ENCODE measurements at places on chromosomes 7 and 10. TPM values are rescaled to one million over a fixed set of nuclear protein-coding genes. Genes with fewer than 3 reads are reported as not detected.

The ECHDC3 gene
- 8.5 TPM for total RNA-seq

- no peak for DNase-seq
These were observed 265.2 kb upstream of the CSTF2T start for GRCh38 chr10:51964630-51965029.

DNA sequence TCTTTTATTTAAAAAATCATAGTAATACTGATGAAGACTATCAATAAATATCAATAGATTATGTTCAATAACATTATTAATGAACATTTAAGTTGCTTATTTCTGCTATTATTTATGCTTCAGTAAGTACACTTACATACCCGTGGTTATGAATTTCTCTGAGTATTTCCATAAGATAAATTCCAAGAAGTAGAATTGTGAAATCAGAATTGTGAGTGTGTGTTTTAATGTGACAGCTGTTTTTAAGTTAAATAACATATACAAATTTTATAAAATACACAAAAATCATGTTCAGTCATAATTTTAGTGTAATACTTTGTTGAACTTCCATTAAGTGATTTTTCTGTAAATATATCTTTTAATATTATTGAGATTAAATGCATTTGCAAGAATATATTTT lies 37.5 kb upstream of the SEMA3E start:
- no peak for DNase-seq

The SPDYE5 gene
- not detected for total RNA-seq

DNA sequence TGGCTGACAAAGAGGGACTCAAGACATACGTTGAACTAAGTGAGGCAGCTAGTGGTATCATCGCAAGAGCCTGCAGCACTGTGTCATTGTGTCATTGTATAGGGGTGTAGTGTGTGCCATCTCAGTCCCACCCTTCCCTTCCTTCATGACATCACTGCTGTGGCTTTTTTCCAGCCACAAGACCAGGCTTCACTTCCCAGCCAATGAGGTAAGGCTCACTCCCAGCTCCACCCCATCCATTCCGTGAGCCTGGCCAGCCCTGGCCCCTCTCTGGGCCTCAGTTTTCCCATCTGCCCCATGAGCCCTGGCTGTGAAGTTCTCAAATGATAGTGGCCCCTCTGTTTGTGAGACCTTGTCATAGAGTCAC lies 134.3 kb upstream of the ZMIZ1 start:
- no peak for DNase-seq

DNA sequence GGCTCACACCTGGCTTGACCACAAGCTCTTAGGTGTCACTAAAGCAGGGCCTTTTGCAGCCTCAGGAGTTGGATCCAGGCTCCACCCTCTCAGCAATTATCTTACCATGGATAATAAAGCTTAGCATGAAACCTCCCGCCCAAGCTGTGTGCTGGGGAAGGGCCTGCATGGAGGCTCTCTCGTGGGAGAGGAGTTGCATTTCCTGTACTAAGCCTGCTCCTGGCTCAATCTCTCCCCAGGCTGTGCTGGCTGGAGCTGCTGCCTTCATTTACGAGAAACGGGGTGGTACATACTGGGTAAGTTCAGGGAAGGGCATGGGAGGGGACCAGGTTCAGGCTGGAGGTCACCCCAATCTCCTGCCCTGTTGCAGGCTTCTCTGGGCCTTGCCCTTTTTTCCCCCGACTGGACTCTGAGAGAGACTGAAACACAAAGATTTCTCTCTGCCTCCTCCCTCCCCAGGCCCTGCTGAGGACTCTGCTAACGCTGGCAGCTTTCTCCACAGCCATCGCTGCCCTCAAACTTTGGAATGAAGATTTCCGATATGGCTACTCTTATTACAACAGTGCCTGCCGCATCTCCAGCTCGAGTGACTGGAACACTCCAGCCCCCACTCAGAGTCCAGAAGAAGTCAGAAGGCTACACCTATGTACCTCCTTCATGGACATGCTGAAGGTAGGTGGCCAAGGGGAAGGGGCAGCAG lies 2.7 kb downstream of the TMEM176A start:
- no peak for DNase-seq

DNA sequence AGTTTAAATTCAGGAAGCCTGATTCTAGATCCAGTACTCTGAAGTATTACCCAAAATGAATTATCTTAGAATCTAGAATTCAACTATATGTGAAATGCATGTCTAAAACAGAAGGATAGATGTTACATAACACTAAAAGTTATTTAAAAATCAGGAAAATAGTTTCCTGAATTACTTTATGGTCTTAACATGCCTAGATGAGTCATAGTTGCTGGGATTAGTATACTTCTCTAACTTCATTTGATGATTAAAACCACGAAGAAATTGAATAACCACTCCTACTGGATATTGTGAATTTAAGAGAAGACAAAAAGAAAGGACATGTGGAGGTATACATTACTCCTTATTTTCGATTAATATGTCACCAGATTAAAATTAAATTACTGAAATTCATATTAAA lies 65.5 kb downstream of the ATAD1 start:
- DNase-seq, result no peak

DNA sequence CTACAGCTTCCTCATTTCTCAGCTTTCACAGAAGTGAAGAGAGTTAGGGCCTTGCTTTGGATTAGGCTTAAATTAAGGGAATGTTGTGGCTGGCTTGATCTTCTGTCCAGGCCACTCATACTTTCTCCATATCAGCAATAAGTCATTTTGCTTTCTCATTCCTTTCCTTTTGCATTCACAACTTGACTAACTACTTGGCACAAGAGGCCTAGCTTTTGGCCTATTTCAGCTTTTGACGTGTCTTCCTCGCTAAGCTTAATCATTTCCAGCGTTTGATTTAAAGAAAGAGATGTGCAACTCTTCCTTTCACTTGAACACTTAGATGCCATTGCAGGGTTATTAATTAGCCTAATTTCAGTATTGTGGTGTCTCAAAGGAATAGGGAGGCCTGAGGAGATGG lies 712.0 kb downstream of the INHBA start:
- no peak for DNase-seq

- DNase-seq, result no peak
These were observed 2.5 kb upstream of the KPNA7 start for GRCh38 chr7:99210265-99210970.

The SPDYE11 gene
- total RNA-seq, result not detected

The TBX20 gene
- 2.8 TPM for total RNA-seq
